ENCODE measurements at places on chromosomes 5 and 9.

GRCh38 chr5:118984602-118985001, 3.7 kb downstream of the DTWD2 start:
- no peak for DNase-seq

DNA sequence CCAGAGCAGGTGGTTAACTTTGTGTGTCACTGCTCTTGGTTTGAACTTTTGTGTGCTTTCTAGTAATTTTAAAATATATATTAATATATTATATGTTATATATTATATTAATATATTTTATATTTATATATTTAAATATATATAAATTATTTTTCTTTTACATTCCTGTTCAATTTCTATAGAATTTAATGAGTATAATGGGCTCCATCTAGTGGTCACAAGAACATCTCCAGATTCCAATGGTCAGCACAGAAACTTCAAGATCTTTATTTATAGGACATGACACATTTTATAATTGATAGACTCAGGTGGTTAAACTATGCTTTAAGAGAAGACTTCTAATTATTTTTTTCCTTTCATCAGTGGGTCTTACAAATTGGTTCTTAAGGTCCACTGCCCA, 39.1 kb downstream of the COL23A1 start:
- DNase-seq: no peak

- DNase-seq: no peak
Measured at GRCh38 chr9:103902263-103902662, 191.8 kb upstream of the SMC2 start.

GRCh38 chr5:32272746-32273145, 40.0 kb downstream of the MTMR12 start:
- DNase-seq: no peak

- DNase-seq: no peak
Measured at GRCh38 chr9:107606149-107606790, 116.7 kb upstream of the KLF4 start.
